ENCODE measurements at places on chromosomes 2 and 18.

- no peak for DNase-seq
Measured at GRCh38 chr2:178830451-178830850, 23.2 kb upstream of the TTN start.

GRCh38 chr2:23289671-23290070, 95.3 kb upstream of the KLHL29 start:
- DNase-seq, result no peak

GRCh38 chr2:178859730-178860129, 52.5 kb upstream of the TTN start:
- DNase-seq, result no peak

GRCh38 chr18:51390702-51391101, 193.2 kb upstream of the MEX3C start:
- no peak for DNase-seq

DNA sequence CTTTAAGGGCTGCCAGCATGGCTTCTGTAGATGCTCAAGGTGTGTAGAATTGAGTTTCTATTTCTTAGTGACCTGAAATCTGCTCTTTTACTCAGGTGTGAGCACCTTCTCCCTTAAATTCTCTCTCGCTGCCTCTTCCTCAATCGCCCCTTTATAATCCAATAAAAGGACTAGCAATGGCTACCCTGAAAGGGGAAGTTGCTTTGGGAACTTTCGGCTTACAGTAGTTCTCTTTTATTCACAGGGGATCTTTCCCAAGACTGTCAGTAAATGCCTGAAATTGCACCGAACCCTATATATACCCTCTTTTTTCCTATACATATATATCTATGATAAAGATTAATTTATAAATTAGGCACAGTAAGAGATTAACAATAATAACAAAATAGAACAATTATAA, 121.8 kb downstream of the ACTR3 start:
- no peak for DNase-seq

DNA sequence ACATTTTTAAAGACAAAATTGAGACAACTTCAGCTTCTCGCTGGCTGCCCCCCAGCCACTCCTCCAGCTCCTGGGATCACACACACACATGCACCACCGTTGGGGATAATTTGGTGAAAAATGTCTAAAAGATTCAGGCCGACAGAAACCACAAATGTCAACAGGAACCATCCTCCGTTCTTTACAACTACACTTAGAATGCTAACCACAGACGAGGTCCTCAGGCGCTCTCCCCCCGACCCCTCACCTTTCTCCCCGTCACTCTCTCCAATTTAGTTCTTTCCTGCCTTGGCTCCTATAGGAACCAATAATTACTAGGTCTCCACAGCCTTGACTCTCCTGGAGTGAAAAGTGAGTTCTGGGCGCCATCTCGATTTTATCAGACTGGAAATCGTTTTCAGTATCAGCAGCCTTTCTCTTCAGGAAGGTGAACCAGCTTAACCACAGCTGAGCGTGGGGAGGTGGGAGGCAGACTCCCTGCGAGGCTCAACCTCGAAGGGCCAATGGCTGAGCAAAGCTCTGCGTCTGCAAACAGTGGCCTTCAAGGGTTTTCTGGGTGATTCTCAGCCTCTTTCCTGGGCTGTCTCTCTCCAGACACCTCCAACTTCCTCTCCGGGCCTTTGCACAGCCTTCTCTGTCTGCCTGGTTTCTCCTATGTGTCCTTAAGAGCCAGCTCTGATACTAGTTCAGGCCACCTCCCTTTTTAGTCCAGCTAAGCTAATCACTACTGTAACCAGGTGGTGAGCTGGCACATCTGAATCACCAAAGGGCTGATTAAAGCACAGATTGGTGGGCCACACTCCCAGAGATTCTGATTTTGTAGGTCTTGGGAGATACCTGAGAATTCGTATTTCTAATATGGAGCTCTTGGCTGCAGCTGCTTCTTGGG, 115.7 kb upstream of the COPS8 start:
- DNase-seq, result no peak

- DNase-seq, result no peak
Measured at GRCh38 chr2:9153643-9153980, 53.0 kb upstream of the ASAP2 start.

DNA sequence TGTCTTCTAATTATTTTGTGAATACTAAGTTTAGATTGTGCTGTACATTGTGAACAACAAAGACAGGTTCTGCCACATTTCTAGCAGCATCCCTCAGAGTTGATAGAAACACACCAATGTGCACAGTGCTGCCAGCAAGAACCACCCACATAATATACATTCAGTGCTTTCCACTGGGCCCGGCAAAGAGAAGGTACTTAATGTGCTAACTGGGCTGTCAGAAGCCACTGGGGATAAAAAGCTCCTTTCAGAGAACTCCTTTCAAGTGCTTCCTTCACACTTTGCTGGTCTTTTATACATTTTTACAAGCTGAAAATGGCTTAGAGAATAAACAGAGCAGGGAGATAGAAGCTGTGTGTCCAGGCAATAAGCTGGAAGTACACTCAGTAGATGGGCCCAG, 58.0 kb upstream of the CAPN13 start:
- no peak for DNase-seq

- no peak for DNase-seq
Measured at GRCh38 chr2:188291617-188292347, at the start of gene GULP1. GULP1 (plus strand) TSS chr2:188291874; CDS start chr2:188477703, 185,829 bp downstream.

GRCh38 chr18:52160636-52161035, 179.4 kb upstream of the DCC start:
- no peak for DNase-seq

GRCh38 chr2:39128919-39129391, 8.1 kb upstream of the SOS1 start:
- DNase-seq, result peak; percentile 23

DNA sequence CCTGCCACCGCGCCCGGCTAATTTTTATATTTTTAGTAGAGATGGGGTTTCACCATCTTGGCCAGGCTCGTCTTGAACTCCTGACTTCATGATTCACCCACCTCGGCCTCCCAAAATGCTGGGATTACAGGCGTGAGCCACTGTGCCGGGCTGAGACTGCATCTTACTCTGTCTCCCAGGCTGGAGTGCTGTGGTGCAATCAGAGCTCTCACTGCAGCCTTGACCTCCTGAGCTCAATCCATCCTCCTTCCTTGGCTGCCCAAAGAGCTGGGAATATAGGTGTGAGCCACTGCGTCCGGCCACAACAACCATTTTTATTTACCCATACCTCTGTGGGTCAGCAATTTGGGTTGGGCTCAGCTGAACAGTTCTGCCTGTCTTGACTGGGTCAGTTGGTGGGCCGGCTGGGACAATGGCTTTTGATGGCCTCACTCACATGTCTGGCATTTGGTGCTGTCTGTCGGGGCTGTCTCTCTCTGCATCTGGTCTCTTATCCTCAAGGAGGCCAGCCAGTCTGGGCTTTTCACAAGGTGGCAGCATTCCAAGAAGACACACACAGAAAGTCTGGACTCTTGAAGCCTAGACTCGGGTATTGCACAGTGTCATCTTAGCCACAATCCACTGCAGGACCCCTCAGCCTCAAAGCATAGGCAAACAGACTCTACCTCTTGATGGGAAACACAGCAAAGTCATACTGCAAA, 116.8 kb upstream of the GATA6 start:
- DNase-seq, result no peak
